COR-L47 (cell line): ENCODE measurements at places on chromosomes 12 and 14.

DNA sequence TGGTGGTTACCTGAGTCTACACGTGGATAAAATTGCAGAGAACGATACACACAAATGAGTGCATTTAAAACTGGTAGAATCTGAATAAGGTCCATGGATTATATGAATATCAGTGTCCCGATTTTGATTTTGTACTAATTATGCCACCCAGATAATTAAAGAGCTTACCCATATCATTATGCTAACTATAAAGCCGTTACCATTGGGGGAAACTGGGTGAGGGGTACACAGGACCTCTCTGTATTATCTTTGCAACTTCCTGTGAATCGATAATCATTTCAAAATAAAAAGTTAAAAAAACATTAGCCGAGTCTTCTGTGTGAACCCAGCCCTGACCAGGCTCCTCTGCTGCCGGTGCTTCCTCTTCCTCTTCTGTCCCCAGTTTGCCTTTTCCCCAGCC is 107.1 kb downstream of the SMOC1 start:
- no peak for DNase-seq

- DNase-seq: no peak
Measured at GRCh38 chr12:132423251-132423819, 66.6 kb upstream of the FBRSL1 start.

GRCh38 chr14:90556012-90556477 is 159.2 kb downstream of the CALM1 start:
- no peak for DNase-seq

DNA sequence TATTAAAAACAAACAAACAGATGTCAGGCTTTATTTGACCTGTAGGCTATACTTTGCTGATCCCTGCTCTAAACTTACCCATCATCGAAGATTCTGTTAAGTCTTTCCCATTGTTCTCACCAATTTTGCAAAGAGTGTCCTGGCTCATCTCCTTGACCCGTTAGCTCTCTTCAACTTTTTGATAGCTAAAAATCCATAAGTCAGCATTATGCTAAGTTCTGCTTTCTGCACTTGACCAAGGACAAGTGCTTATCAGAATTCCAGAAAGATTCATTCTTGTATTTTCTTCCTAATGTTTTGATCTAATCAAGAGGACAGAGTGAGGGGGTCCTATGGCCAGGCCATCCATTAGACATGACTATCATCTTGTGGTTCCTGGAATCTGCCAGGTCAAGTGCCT is 503.5 kb downstream of the FUT8 start:
- no peak for DNase-seq

DNA sequence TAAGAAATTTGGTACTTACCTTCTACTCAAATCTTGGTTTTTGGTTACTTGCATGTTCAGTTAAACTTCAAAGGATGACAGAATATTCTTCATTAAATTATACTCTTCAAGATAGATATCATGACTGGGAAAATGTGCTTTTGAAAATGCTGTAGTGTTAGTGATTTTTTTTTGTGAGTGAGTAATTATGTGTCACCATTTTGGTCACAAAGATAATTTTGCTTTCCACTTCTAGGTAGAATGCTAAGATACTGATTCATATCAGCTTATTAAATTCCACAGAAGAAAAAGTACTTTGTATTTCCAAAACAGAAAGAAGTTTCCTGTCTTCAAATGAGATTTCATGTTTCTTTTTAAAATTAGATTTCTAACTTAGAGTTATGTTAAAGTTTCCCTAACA is 61.2 kb downstream of the ATXN7L3B start:
- no peak for DNase-seq

DNA sequence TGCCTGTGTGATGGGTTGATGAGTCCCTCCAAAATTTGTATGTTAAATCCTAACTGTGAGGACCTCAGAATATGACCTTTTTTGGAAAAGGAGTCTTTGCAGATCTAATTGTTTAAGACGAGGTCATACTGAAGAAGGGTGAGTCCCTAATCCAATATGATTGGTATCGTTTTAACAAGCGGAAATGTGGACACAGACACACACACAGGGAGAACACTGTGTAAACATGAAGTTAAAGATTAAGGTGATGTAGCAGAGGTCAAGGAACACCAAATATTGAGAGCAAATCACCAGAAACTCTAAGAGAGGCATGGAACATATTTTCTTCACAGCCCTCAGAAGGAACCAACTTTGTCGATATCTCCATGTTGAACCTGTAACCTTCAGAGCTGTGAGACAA is 1106.7 kb downstream of the SLC6A15 start:
- no peak for DNase-seq
